ENCODE measurements at places on chromosomes 16 and 17. TPM values are rescaled to one million over a fixed set of nuclear protein-coding genes. Genes with fewer than 3 reads are reported as not detected.

Gene KRTAP2-1
- total RNA-seq = not detected

Gene ZG16
- not detected for total RNA-seq

Gene PRPSAP2
- total RNA-seq = 27.1 TPM

Gene HBQ1
- total RNA-seq = not detected

DNA sequence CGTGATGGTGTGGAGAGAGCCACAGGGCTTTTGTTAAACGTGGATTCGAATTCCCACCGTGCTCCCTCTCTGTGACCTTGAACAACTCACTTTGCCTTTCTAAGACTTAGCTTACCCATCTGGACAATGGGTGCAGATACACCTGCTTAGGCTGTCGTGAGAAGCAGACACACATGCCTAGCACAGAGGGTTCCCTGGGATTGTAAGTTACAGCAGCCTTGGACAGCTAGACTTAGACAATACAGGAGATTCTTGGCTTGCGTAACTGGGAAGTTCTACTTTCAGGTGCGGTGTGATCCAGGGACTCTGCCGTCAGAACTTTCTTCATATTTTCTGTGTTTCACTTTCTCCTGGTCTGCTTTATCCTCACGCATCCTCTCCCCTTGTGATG lies 127.0 kb downstream of the ABCC1 start:
- peaks cover 43% of the 10 kb centered on the region for H3K4me1 ChIP-seq
- H3K36me3 ChIP-seq = peaks cover 61% of the 10 kb centered on the region
- no peaks in the 10 kb centered on the region for H3K27me3 ChIP-seq
- H3K4me3 ChIP-seq = no peak overlapping the region

GRCh38 chr17:6526362-6527152 lies 29.8 kb downstream of the PITPNM3 start:
- no peak overlapping the region for H3K27ac ChIP-seq
- peaks cover 4% of the 10 kb centered on the region for H3K4me1 ChIP-seq
- no peaks in the 10 kb centered on the region for H3K27me3 ChIP-seq
- H3K36me3 ChIP-seq = no peaks in the 10 kb centered on the region

- H3K4me1 ChIP-seq = no peaks in the 10 kb centered on the region
- H3K27ac ChIP-seq = no peak overlapping the region
- H3K27me3 ChIP-seq = peaks cover 68% of the 10 kb centered on the region
- no peaks in the 10 kb centered on the region for H3K36me3 ChIP-seq
These were observed 5.7 kb downstream of the ATP2C2 start for GRCh38 chr16:84373907-84374489.

Gene PMFBP1
- total RNA-seq = 2.8 TPM

DNA sequence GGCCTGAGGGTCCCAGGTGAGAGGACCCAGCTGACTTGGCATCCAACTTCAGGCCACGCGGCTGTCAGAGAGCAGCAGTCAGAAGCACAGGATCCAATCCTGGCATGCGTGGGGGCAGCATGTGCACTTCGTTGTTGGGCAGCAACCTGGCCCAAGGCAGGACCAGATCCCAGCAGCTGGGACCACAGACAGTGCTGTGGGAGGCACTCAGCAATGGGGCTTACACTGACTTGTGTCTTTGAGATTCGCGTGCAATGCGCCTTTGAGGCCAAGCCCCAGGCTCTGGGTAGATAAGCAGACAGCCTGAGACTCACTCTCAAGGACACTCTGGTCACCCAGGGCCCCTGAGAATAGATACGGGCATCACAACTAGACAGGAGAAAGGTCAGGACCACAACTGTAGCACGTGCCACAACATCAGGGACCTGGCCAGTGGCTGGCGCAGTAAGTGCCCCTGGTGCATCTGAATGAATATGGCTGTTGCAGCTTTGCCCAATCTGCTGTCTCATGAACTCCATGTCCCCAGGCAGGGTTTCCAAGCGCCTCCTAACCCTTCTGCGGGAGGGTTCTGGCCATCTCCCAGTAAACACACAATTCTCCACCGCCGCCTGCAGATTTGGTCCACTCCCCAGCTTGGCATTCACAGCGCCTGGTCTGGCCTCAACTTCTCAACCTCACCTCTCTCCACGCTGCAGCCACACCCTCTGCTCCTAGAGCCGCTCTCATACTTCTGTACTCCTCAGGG lies 3.2 kb downstream of the PAM16 start:
- no peak overlapping the region for H3K27ac ChIP-seq
- DNase-seq = no peak
- peaks cover 15% of the 10 kb centered on the region for H3K4me1 ChIP-seq
- H3K4me3 ChIP-seq = no peak overlapping the region
- H3K36me3 ChIP-seq = no peaks in the 10 kb centered on the region
- no peaks in the 10 kb centered on the region for H3K27me3 ChIP-seq

DNA sequence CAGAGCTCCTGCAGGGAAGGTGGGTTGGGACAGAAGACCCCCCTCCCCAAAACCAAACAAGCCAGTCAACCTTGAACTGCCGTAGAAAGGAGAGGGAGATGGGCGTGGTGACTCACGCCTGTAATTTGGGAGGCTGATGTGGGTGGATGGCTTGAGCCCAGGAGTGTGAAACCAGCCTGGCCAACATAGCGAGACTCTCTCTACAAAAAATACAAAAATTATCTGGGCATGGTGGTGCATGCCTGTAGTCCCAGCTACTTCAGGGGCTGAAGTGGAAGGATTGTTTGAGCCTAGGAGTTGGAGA lies 42.1 kb downstream of the NT5M start:
- no peaks in the 10 kb centered on the region for H3K27me3 ChIP-seq
- peaks cover 3% of the 10 kb centered on the region for H3K36me3 ChIP-seq
- H3K27ac ChIP-seq = no peak overlapping the region
- peaks cover under 1% of the 10 kb centered on the region for H3K4me1 ChIP-seq
- no peak overlapping the region for H3K4me3 ChIP-seq

GRCh38 chr16:86359571-86359970 lies 150.8 kb upstream of the FOXF1 start:
- H3K4me1 ChIP-seq = peaks cover 9% of the 10 kb centered on the region
- no peaks in the 10 kb centered on the region for H3K36me3 ChIP-seq

DNA sequence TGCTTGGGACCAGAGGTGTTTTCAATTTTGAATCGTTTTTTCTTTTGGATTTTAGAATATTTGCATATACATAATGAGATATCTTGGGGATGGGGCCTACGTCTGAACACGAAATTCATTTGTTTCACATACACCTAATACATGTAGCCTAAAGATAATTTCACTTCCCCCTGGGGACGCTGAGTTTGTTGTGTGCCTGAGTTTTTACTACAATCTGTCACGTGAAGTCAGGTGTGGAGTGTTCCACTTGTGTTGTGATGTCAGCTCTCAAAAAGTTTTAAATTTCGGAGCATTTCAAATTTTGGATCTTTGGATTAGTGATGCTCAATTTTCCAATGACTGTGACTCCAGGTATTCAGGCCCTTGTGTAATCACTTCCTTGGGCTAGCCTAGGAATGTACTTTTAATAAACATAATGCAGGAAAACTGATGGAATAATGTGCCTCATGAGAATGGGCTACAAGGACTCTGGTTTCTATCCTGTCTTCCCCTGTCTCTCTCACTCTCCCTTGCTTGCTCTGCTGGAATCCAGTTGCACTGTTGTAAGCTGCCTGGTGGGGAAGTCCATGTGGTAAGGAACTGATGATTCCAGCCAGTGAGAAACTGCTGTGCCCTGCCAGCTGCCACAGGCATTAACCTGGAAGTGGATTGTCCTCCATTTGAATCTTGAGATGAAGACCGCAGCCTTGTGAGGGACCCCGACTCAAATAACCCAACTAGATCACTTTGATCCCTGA lies 403.8 kb downstream of the SHISA9 start:
- H3K36me3 ChIP-seq = no peaks in the 10 kb centered on the region
- no peak for DNase-seq
- H3K27me3 ChIP-seq = no peaks in the 10 kb centered on the region
- H3K4me3 ChIP-seq = no peak overlapping the region
- H3K4me1 ChIP-seq = no peaks in the 10 kb centered on the region

DNA sequence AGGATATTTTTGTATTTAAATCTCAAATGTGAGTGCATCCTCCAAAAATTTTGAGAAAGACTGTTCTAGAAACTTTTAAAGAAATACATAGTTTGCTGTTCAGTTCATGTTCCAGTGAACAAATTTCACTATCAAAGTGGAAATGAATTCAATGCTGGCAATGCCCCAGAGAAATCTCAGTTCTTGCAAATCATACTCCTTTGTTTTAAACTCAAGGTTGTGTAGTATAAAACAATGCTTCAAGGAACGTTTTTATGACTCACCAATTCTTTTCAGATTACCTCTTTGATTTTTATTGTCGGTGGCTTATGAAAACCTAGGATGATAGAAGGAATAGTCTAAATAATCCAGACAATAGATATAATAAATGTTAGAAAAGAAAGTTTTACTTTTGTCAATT lies 17.6 kb downstream of the LPCAT2 start:
- no peak overlapping the region for H3K4me3 ChIP-seq
- no peaks in the 10 kb centered on the region for H3K27me3 ChIP-seq
- peaks cover 6% of the 10 kb centered on the region for H3K36me3 ChIP-seq
- no peak overlapping the region for H3K27ac ChIP-seq

DNA sequence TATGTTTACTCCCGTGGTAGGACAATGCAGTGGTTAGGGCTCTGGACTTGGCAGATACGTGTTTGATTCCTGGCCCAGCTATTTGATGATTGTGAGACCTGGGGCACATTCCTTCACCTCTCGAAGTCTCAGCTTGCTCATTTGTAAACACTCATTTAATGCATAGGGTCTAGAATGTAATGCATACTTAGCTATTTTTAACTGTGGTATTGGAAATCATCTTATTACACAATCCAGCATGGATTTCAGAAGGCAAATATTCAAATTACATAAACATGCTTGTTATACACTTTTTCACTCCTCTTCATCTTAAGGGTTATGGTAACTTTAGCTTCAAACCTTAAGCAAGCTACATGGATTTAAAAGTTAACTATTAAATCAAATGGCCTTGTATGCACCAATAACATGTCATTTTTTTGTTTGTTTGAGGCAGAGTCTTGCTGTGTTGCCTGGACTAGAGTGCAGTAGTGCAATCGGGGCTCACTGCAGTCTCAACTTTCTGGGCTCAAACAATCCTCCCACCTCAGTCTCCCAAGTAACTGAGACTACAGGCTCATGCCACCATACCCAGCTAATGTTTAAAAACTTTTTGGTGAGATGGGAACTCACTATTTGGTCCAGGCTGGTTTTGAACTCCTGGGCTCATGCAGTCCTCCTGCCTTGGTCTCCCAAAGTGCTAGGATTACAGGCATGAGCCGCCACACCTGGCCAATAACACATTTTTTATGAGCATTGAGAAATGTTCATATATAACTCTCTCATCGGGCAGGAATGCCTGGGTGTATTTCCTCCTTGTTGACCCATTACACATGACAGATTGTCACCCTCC lies 52.5 kb downstream of the VAT1L start:
- H3K27ac ChIP-seq = no peak overlapping the region
- no peaks in the 10 kb centered on the region for H3K36me3 ChIP-seq
- H3K4me3 ChIP-seq = no peak overlapping the region
- H3K4me1 ChIP-seq = no peaks in the 10 kb centered on the region
- DNase-seq = no peak
- H3K27me3 ChIP-seq = no peaks in the 10 kb centered on the region

- DNase-seq = peak; percentile 92
- H3K4me1 ChIP-seq = peaks cover 61% of the 10 kb centered on the region
- H3K27me3 ChIP-seq = no peaks in the 10 kb centered on the region
- no peaks in the 10 kb centered on the region for H3K36me3 ChIP-seq
These were observed at the start of gene PCGF2 for GRCh38 chr17:38748149-38748891. PCGF2 (minus strand) TSS chr17:38748336; CDS start chr17:38740402, 7,934 bp downstream.

- DNase-seq = no peak
- no peak overlapping the region for H3K4me3 ChIP-seq
- H3K36me3 ChIP-seq = no peaks in the 10 kb centered on the region
- H3K27ac ChIP-seq = no peak overlapping the region
- no peaks in the 10 kb centered on the region for H3K4me1 ChIP-seq
These were observed 270.1 kb upstream of the TNRC6C start for GRCh38 chr17:77688369-77688768.

DNA sequence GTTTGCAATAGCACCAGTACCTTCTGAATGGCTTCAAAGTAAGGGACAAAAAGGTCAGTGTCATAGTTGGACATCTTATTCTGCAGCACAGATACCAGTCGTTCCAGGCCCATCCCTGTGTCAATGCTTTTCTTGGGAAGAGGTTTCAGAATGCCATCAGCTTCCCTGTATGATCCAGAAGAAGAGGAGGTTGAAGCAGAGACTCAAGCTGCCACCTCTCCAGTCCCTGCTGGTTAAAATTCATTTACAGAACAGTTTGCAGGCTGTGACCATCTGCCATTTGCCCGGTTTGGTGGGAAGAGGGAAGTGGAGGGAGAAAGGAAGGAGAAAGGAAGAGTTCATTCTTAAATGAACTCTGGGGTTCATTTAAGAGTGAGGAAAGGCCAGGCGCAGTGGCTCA lies 18.4 kb upstream of the EXOSC6 start:
- H3K27me3 ChIP-seq = no peaks in the 10 kb centered on the region
- H3K27ac ChIP-seq = no peak overlapping the region
- no peaks in the 10 kb centered on the region for H3K4me1 ChIP-seq
- H3K4me3 ChIP-seq = no peak overlapping the region

Gene TP53TG3B
- not detected for total RNA-seq

GRCh38 chr17:57447357-57447989 lies 191.2 kb downstream of the MSI2 start:
- no peaks in the 10 kb centered on the region for H3K27me3 ChIP-seq
- no peak for DNase-seq
- no peak overlapping the region for H3K27ac ChIP-seq
- H3K36me3 ChIP-seq = peaks cover 3% of the 10 kb centered on the region

- peaks cover 10% of the 10 kb centered on the region for H3K36me3 ChIP-seq
- H3K27me3 ChIP-seq = peaks cover 12% of the 10 kb centered on the region
- peak overlapping the region; percentile 91 for H3K4me3 ChIP-seq
- DNase-seq = no peak
- H3K27ac ChIP-seq = peak overlapping the region; percentile 72
These were observed 509 bp downstream of the CNEP1R1 start for GRCh38 chr16:50025537-50025931.

DNA sequence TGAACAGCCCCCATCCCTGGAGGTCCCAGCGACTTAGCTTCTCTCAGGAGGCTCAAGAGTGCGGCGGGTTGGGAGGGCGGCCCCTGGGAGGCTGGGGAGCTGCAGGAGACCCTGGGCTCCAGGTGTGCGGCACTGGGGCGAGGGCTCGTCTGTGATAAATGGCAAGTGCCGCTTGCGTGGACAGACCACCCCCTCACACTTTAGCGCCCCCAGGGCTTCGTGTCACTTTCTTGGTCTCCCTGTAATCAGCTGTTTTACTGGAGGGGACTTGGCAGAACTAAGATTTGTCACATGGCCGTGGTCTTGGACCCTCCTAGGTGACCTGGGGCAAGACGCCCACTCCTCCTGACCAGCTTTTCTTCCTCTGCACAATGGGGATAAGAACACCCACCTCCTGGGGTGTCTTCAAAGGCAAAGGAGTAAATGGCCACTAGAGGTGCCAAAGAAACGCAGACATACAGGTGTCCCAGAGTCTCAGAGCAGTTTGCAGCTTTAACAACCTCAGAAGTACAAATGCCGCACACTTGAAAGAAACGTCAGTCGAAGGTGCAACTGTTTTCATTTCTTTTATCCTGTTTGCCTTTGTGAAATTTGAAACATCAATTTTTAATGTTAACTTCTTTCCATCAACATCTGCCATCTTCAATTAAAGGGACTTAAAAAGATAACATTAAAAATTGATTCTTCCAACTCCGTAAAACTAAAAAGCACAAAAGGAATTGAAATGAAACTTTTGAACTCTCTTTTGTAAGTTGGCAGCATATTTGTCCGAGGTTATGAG lies 946 bp downstream of the OSGIN1 start:
- no peaks in the 10 kb centered on the region for H3K36me3 ChIP-seq
- DNase-seq = no peak
- H3K27me3 ChIP-seq = no peaks in the 10 kb centered on the region
- H3K4me3 ChIP-seq = peak overlapping the region; percentile 18
- H3K27ac ChIP-seq = peak overlapping the region; percentile 56
- peaks cover 18% of the 10 kb centered on the region for H3K4me1 ChIP-seq
